WERI-Rb-1 (cell line): ENCODE measurements at places on chromosomes 16 and 17.

- no peak for DNase-seq
Observed at GRCh38 chr17:28169621-28170349, 127.3 kb downstream of the NLK start.

DNA sequence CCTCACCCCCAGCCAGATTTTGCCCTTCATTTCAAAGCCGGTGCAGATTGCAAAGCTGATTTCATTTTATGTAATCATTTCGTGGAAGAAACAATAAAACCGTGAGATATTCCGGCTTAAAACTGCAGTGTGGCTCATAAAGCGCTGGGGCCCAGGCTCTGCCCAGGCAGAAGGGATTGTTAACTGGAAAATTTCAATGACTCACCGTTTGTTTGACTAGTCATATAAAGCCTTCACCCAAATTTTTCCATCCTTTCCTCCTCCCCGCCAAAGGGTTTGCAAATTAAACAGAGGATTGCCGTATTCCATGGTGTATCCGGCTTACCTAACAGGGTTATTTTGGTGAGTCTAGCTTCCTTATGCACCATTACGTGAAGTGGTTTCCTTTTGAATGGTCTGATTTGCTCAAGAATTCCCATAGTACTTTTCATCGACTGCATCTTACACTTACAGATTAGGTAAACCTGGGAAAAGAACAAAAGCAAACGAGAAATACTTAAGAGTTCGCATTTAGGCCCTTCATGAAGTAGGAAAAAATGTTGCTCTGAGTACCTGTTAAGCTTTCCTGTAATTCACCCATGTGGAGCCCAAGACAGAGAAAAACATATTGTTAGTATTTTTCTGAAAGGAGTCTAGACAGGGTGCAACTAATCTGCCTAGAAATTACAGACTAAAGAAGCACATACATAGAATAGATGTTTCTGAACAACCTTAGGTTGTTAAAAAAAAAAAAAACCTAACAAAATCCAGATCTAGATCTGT lies 949 bp upstream of the GSPT1 start:
- no peak for DNase-seq

DNA sequence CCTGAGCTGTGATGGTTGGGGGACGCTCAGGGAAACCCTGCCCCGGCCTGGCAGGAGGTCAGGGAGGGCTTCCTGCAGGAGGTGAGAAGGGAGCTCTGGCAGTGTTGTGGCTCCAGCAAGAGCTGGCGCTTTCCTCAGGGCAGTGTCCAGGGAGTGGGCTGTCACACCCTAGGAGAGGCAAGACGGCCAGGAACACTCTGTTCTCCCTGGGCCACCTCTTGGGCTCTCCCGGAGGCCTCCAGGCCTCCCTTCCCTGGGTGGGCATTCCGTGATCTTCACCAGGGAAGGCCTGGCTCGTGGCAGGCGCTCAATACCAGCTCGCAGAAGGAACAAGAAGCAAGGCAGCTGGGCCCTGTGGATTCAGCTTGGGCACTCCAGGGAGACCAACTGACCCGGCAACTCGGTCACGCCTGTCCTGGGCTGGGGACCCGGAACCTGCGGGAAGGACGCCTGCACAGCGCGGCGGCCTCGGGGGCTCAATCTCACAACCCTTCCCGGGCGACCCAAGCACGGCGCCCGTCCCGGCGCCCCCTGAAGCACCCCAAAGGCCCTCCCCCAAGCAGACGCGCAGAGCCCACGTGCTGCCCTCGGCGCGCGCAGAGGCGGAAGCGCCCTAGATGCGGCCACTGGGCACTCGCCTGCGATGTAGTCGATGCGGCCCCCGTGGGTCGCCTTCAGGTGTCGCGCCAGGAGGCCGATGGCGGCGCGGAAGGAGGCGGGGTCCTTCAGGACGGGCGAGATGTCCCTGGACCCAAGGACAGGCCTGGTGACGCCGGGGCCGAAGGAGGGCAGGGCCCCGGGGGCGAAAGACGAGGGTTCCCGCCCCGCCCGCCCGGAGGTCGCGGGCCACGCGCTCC lies 588 bp downstream of the APRT start:
- peak; percentile 72 for DNase-seq

- peak; percentile 73 for DNase-seq
Observed at GRCh38 chr17:44084131-44084538, 13.6 kb downstream of the G6PC3 start.

DNA sequence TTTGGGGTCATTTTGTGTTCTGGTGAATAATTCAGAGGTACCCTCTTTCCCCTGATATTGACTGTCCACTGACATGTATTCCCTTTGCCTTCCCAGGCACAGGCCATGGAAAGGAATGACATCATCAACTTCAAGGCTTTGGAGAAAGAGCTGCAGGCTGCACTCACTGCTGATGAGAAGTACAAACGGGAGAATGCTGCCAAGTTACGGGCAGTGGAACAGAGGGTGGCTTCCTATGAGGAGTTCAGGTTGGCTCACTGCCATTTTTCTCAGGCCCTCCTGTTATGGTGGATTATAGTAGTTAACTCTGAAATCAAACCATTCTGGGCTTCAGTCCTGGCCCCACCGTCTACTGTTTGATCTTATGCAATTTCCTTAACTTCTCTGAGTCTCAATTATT lies 1.6 kb upstream of the EFTUD2 start:
- DNase-seq, result no peak

DNA sequence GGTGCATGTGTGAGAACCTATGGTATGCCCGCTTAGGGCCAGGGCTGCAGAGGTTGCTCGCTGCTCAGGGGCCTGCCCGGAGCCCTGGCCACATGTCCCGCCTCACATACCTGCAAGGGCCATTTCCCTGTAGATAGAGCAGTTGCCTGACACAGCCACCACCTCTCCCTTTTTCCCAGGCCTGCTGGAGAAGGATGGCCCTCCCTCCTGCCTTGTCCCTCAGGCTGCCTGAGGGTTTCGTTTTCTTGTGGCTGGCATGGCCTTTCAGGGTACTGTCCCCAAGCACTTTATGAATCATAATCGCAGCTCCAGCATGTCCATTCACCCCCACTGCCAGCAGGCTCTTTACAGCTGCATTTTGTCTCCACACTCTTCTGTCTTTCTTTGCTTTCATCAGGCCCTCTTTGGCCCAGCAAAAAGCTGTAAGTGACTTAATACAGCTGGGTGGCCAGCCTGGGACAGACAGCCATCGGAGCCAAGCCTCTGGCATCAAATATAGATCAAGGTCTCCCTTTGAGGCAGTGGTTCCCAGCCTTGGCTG lies 65.7 kb downstream of the MPRIP start:
- DNase-seq, result no peak
